ENCODE measurements at places on chromosomes 6 and 20.

DNA sequence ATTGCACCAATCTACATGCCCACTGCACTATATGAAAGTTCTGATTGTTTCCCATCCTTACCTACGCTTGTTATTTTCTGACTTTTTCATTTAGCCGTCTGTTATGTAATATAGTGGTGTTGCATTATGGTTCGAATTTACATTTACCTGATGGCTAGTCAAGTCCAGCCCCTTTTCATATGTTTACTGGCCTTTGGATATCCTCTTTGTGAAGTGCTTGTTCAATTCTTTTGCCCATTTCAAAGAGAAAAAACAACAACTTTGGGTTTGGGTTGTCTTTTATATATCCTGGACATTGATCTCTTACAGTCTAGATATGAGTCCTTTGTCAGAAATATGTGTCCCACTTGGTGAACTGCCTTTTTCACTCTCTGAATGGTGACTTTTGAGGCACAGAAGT is 21.1 kb downstream of the PPP1R14C start:
- DNase-seq: no peak

- no peak for DNase-seq
Observed at GRCh38 chr6:106197441-106197840, 111.3 kb downstream of the PRDM1 start.

DNA sequence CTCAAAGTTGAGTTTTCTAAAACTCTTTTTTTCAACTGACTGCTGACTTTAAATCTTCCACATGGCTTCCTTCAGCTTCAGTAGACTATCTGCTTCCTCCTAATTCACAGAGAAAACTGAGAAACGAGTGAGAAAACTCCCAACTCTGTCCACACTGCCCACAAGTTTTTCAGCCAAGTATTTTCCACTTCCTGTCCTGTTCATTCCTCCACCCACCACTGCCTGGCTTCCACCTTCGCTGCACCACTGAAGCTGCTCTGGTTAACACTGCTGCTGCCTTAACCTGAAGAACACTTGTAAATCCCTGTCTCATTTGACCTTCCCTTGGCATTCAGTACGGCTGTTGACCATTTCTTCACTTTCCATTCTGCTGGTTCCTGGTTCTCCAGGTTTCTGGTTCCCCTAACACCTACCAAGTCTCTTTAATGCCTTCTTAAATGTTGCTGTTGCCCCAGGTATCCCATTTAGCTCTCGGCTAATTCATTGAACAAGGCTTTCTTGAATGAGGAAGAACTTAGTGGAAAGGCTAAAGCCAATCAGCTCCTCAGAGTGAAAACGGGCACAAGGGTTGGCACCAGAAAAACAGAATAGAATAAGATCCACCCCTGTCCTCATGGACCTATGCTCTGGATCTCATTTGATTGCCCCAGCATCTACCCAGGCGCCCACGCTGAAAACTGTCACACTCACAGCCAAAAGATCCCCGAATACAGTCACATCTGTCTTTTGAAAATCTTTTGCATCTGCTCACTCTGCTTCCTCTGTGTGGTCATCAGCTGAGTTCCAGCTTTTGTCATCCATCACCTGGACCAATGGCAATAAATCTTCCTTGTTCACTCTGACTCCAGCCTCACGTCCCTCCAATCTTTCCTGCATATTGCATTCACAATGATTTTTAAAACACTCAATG is 104.4 kb upstream of the TAB2 start:
- DNase-seq: no peak

DNA sequence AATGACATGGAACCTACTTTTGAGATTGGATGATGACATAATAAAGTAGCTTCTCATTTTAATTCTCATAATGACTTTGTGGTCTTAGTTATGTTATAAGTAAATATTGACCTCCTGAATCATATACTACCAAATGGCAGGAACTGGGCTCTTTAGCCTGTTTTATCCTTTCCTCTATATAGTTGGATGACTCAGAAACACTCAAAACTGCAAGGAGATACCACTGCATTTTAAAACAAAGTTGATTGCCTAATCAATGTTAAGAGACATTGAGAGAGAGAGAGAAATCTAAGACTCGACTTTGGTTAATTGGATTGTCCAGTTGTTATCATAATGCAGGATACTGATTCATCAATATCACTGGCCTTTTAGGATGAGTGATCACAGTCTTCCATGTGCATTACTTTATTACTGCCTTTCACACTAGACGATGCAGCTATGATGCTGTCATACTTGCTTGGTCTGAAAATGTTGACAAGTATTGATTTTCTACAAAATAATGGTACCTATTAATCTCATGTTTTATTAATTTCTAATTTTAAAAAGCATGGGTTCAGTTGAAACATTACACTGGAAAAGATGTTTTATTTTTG is 320.0 kb downstream of the NKAIN2 start:
- DNase-seq: no peak

- DNase-seq: no peak
Observed at GRCh38 chr6:6741264-6741663, 152.7 kb downstream of the LY86 start.

GRCh38 chr6:155261111-155261900 is 2.5 kb upstream of the CLDN20 start:
- no peak for DNase-seq

DNA sequence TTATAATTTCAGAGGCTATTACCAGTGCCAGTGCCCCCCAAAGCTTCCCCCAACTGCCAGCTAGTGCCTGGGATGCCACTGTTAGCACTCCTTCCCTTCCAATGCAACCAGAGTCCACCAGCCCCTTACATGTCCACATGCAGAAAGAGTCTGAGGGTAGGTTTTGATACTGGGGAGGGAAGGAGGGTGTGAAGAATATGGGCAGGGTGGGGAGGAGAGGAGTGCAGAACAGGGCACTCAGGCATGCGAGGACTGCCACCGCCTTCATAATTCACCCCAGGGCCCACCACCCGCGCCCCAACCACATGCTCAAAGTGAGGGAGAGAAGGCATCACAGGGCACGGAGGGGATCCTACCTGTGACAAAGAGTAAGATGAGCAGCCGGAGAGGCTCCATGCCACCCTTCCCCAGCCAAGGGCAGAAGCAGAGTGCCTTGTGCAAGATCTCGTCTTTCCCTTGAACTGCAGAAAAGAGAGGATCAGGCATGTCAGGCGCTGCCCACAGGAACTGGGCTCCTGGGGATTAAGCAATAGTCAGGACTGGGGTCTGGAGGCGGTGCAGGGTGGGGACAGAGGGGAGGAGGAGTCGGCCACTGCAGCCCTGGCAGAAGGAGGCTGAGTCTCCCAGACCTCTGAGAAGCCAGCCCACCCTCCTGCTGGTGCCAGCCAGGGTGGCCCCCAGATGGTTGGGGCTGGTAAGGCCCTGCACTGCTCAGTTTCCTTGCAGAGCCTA is at the start of gene TREM2:
Gene TREM2, minus strand, starts transcription at position 430 of the 732 bp plus-strand sequence. Its CDS starts 34 bp downstream, at position 396.
- no peak for DNase-seq

GRCh38 chr6:33277663-33278391 is 904 bp downstream of the B3GALT4 start:
- no peak for DNase-seq

GRCh38 chr6:340991-341827 is 48.9 kb downstream of the DUSP22 start:
- no peak for DNase-seq

DNA sequence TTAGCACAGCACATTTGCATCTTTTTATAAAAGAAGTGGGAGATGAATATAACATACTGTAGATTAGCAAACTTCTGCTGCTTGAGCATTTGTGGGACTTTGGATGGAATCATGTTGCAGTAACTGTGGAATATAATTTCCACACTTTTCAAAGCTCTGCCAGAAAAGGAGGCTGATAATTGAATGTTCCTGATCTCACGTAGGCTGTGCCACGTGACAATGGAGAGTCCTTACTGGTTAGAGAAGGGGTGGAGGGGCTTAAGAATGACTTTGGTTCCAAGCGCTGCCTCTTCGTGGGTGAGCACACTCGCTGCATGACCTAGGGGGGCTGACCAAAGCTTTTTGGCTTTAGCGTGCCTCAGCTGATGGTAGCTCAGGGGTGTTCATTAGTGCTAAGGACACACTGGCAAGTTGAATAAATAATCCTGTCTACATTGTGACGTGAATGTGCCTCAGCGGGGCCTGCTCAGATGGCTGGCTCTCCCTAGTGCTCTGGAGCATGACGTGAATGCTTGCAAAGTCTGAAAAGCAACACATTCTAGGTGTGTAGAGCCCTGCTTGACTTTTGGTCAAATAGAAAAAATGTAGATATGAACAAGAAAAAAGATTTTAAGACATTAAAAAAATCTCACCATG is 15.0 kb downstream of the WRNIP1 start:
- no peak for DNase-seq

DNA sequence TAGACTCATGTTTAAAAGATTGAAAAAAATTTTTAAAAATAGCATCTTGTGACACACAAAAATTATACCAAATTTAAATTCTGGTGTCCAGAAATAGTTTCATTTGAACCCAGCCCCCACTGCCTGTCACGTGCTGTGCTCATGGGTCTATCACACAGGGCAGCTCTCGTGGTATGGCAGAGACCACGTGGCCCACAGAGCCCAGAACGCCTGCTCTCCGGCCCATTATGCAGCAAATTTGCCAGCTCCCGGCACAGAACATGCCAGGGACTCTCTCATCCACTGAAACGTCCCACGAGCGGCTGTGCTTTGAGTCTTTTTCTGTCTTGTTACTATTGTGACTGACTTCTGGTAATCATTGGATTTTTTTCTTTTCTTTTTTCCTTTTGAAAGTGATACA is 224.3 kb downstream of the TTLL2 start:
- no peak for DNase-seq

DNA sequence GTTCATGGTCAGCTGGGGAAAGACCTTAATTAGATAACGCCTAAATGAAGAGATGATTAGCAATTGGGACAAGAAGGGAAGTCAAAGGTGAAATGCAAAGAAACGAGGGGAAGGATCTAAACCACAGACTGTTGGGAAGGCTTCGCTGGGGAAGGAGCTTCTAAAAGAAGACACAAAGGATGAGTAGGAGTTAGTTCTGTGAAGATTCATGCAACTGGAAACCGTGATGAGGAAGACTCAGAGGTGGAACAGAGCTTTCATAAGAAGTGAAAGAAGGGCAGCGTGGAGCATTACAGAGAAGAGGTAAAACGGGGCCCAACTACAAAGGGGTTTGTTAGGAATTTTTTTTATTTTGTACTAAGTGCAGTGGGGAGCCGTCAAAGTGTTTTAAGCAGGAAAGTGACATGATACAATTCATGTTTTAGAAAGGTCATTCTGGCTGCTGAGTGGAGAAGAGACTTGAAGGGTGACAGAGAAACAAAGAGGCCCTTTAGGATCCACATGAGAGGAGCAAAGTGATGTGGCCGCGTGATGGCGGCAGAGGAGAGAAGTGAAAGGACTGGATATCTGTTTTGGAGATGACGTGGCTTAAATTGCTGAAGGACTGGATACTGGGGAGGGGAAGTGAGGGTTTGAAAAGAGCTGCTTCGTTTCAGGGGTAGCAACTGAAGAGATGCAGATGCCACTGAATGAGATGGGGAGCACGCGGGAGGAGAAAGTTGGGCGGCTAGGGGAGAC is 33.6 kb downstream of the TTI1 start:
- DNase-seq: no peak

DNA sequence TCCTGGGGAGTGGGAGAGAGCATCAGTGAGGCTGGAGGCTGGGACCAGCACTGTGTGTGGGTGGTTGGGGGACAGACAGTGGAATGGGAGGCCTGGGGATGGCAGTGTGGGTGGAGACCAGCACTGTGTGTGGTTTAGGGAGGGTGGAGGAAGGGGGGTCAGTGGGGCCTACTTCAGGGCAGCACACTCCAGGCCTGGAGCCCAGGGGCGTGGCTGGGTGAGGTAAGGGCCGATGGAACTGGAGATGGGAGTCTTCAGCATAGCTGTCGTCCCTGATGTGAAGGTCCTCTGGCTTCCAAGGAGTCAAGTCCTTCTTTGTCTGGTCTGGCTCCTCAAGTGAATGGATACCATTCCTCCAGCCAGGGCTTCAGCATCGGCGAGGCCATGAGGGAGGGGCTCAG is 18.6 kb downstream of the KCNK17 start:
- DNase-seq: peak; percentile 16

DNA sequence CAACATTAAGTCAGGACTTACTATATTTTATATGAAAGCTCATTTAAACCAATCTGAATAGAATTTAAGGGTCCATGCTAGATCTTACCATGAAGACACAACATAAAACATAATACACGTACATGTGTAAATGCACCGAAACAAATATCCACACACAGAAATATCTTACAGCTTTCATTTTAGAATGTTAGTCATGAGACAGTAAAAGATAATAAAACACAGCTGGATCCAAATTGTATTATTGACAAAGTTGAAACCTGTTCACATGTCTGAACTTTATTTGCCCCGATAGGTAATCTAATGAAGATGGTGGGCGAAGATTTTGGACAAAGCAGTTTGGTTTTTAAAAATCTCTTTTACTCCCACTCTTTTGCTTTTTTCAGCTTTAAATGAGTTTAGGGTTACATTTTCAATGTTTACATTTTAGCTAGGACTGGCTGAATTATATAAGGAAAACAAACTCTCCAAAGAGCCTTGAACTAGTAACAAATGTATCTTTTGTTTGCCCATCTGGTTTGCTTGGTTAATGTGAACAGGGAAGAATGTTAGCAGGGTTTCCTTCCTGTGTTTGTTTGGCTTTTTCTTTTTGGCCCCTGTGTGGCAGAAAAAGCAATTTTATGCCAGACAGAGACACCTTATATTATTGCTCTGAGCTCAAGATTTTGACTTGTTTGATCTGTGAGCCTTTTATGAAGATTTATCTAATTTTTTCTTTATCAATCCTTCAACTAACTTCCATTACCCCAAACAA is 5.1 kb upstream of the TMEM181 start:
- DNase-seq: no peak

GRCh38 chr20:10893321-10893720 is 219.5 kb upstream of the JAG1 start:
- no peak for DNase-seq

GRCh38 chr6:98486057-98486456 is 348.3 kb upstream of the POU3F2 start:
- DNase-seq: no peak

GRCh38 chr6:78989191-78989590 is 88.9 kb downstream of the PHIP start:
- DNase-seq: no peak

- no peak for DNase-seq
Observed at GRCh38 chr6:126616866-126617265, 277.0 kb downstream of the CENPW start.

- peak; percentile 93 for DNase-seq
Observed at GRCh38 chr6:136669299-136669699, 119.1 kb upstream of the MAP7 start.

DNA sequence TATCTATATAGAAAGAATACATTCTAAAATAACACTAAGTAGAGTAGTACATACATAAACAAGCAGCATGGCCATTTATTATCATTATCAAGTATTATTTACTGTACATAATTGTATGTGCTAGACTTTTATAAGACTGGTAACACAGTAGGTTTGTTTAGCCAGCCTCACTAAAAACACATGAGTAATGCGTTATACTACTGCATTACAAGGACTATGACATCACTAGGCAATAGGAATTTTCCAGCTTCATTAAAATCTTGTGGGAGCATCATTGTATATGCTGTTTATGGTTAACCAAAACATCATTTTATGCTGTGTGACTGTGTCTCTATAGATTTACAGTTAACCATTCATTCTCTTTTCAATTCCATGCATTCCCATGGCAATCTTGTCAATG is 131.7 kb upstream of the HDGFL1 start:
- no peak for DNase-seq
